ENCODE measurements at places on chromosomes 12 and 14.
A peak's percentile ranks its signal among the peaks of the same experiment; 100 is the strongest.

DNA sequence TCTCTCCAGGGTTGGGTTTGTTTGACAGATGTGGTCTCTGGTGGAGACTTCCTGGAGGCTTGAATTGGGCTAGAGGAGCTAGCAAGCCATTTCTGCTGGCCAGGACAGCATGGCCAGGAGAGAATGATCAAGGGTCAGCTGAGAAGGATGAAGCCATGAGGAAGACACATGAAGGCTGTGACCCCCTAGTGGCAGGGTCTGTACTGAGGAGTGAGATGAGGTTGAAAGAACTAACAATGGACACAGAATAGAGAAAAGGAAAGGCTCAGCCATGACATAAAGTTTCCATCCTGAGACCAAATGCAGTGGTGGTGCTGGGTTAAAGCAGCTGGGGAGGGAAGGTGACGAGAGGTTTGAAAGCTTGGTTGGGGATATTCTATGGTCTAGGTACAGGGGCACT is 89.9 kb downstream of the NT5DC3 start:
- DNase-seq: no peak

DNA sequence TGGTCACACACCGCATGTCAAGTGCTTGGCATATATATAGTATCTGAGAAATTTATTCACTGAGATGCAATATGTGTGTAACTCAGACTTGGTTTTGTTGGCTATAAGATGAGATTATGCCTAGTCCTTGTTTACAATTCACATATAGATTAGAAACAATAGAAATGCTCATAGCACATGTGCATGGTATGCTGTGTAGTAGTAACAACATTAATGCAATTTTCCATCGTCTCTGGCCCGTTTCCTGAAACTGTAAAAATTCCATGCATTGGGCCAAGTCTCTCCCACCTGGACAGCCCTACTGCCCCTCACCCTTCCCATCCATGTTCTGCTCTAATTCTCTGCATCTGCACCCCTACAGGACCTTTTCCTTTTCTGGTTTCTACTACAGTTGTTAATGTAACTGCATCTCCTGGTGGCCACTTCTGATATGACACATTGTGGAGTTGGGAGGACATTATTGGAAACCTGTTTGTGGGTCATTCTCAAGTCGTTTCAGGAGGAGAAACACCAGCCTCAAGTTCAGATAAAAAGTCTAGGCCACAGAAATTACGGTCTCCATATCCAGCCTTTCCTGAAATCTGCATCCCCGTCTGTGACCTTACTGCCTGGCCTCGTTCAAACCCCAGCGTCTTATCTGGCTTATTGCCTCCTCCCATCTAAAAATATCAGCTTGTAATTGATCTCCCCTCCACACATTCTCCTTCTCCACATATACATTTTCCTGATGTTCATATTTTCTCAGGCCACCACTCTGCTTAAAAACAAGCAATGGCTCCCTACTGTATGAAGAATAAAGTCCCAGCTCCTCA is 37.5 kb downstream of the EMP1 start:
- peak; percentile 57 for DNase-seq

DNA sequence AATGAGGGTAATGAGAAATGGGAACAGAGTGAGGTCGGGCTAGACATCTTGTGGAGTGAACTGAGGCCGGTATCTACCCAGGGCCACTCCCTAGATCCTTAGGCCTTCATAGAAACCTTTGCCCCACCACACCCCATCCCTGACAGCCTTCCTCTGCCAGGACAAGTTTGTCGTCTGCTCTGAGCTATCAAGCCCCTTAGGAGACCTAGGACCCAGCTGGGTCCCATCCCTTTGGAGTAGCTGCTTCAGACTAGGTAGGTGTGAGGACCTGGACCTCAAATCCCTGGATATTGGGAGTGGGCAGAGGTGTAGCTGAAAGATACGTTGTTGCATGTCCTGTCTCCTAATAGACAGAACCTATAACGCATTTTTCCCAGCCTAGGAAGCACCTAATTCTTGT is at the start of gene TMEM253:
TSS of gene TMEM253 (plus strand) at position 136 of the 400 bp plus-strand sequence. CDS start 278 bp downstream, outside the sequence.
- no peak for DNase-seq

DNA sequence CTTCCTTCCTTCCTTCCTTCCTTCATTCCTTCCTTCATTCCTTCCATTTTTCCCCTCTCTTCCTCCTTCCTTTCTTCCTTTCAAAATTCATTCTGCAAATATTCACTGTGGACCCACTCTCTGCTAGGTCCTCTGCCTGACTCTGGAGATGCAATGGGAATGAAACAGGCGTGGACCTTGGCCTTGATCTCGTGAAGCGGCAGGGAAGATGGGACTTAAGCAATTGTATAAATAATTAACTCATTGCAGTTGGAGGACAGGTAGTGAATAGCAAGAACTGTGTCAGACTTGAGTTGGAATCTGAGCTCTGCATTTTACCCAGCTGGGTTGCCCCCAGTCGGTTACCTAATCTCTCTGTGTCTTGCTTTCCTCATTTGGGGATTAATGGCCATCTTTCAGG is 230.6 kb upstream of the LHX5 start:
- DNase-seq: no peak

DNA sequence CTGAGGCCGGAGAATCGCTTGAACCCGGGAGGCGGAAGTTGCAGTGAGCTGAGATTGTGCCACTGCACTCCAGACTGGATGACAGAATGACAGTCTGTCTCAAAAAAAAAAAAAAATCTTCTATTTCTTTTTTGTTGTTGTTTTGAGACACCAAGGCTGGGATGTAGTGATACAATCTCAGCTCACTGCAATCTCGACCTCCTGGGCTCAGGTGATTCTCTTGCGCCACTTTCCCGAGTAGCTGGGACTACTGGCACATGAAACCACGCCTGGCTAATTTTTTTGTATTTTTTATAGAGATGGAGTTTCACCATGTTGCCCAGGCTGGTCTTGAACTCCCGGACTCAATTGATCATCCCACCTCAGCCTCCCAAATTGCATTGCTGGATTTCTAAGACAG is 7.3 kb upstream of the SNRNP35 start:
- no peak for DNase-seq

GRCh38 chr12:74619084-74619483 is 81.4 kb downstream of the ATXN7L3B start:
- no peak for DNase-seq

DNA sequence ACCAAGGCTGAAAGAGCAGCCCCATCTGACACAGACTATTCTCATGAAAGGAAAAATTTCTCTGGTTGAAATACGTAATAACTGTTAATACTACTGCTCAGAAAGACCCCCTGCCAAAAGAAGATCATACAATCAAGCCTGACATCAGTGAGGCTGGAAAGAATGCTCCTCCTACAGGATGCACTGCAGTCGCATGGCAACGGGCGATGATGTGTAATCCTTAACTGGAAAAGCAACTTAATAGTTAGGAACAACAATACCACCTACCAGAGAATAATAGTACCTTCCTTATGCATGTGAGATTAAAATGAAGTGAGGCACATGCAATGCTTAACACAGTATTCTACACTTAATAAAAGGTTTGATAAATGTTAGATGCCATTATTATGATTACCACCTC is 1.2 kb upstream of the GOLGA5 start:
- DNase-seq: no peak

DNA sequence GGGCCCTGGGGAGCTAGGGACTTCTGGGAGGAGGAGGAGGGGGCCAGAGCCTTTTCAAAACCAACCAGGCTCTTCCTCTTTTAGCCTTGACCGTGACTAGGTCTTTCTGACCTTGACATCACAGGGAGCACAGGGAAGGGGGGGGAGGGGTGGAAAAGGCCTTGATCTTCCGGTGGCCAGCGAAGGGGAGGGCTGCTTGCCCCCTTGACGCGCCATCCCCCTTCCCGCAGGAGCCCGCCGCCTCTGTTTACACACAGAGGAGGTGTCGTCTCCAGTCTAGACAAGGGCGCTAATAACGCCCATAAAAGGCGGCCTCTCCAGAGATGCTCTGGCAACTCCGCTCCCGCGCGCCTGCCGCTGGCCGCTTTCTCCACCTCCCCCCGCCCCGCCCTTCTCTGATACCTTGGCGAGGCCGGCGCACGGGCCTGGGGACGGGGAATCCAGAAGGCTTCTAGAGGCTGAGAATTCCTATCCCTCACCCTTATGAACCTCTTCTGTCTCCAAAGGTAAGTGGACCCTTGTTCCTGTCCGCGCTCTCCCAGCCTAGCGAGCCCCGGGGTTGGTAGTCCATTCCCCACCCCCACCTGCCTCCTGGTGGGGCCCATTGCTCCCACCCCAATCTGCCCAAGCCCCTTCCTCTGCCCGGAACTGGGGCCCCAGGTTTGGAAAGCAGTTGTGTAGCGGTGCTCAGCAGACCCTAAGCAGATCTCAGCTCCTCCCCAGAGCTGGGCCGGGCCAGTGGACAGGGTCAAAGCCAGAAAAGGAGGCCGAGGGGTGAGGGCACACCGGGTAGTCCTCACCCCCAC is 4.9 kb upstream of the HOXC12 start:
- DNase-seq: no peak

GRCh38 chr12:23209793-23210192 is 584.8 kb downstream of the ETNK1 start:
- DNase-seq: no peak

DNA sequence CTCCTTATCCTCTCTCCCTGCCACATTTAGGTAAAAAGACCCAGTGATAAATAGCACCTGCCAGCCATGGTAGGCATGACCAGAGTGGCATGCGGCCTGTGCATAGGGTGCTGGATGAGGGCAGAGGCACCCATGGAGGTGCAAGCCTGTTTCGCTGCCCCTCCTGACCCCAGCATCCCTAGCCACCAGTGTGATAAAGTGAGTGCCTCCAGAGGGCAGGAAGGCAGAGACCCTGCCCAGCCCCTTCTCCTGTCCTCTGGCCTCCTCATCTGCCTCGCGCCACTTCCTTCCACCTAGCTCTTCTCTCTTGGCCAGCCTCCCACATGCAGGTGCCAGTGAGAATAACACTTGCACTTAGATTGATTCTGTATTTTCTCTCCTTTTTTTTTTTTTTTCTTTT is 108.3 kb upstream of the FUT8 start:
- DNase-seq: no peak

GRCh38 chr12:93011100-93011499 is 82.0 kb upstream of the EEA1 start:
- no peak for DNase-seq

DNA sequence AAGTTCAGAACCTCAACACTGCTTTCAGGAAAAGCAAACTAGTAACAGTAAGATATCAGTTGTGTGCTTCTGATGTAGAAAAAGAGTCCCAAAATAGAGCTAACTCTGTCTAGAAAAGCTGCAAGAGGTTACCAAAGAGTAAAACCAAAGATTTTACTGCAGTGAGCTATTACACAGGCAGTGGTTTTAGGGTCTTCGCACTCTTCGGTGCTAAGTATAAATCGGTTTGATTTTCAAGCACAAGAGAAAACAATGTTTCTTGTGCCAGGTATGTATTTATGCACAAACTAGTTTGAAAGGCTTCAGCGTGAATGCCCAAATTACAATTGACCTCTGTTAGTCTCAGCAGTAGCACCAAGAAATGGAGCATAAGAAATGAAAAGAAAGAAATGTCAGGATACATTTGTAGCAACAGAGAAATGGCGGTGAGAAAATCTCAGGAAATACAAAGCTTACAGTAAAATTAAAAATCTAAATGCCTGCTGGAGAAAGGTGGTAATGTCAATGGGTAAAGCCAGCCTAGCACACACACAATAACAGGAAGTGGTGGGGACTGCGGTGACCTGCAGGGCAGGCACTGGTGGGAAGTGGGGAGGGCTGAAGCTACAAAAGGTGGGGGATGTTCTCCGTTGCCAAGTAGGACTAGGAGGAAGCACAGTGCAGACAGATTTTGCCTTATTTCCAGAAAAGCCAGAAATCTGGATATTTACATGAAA is 18.0 kb upstream of the DYRK2 start:
- DNase-seq: no peak

GRCh38 chr12:29103539-29103974 is 45.5 kb upstream of the FAR2 start:
- DNase-seq: no peak

- peak; percentile 64 for DNase-seq
Measured at GRCh38 chr14:85535991-85536832, 6.3 kb downstream of the FLRT2 start.

DNA sequence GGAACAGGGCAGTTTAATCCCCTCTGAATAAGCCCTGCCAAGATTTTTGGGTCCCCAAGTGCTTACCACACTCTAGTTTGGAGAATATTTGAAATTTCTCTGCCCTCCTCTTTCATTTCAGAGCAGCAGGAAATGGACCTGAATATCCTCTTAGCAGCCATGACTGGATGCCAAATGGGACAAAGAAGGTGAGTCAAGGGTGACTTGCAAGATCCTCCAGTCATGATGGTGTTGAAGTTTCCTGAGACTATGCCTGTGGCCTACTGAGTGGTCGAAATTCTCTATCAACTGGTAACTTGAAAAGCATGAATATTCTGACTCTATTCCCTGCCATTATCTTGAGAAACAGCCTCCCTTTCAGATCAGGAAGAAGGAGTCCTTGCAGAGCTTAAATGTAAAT is 1674.7 kb upstream of the SEL1L start:
- no peak for DNase-seq

- DNase-seq: no peak
Measured at GRCh38 chr12:107108995-107109508, 15.7 kb upstream of the CRY1 start.

DNA sequence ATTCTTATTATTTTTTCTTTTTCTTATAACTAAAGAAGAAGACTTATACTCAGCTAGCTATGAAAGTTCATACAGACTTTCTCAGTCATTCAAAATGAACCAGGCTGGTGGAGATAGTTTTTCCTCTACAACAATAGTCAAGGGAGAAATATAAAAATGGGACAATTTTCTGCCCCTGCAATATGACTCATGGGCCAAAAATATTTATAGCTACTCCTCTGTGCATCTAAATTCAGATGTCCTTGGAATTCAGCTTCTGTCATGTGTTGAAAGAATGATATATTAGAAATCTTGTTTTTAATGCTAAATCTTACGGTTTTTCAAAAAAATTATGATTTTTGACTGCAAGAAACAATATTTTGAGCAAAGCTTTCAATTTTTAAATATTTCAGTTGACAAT is 237.2 kb upstream of the SYT10 start:
- DNase-seq: no peak

GRCh38 chr14:26163761-26164160 is 434.1 kb downstream of the NOVA1 start:
- DNase-seq: no peak

DNA sequence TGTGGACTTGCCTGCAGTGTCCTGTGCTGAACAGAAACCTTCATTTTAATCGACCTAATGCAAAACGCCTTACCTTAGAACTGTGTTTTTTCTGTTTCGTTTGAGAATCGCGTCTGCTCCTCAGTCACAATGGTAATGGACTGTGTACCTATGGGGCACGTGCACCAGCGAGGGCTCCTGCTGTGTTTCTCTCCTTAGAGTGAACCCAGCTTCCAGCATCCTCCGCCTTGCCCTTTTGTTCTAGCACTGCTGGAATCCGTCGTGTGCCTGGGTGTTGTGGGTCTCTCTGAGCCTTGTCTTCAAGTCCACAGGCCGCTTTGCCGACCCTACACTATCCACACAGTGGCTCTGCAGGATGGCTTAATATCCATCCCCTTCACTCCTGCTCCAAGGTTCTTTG is 3.6 kb downstream of the AMN start:
- no peak for DNase-seq

All from stromal cell of bone marrow (primary cell).